ENCODE measurements at places on chromosomes 5 and 9.

DNA sequence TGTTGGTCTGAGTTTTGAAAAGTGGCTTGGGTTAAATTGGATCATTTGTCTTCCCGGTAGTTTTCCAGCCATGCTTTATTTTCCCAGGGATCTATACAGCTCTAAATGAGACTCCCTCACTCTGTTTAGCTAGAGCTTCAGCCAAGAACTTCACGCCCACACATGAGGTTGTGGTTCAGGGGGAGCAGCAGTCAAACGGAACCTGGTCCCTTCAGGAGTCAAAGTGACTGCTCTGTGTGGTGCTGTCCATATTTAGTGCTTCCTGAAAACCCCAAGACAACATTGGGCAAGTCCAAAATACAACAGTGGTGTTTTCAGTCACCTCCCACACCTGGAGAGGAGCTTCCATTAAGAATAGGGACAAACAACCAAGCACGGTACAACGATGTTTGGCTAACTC, 90.5 kb downstream of the ANKH start:
- DNase-seq, result peak; percentile 25

DNA sequence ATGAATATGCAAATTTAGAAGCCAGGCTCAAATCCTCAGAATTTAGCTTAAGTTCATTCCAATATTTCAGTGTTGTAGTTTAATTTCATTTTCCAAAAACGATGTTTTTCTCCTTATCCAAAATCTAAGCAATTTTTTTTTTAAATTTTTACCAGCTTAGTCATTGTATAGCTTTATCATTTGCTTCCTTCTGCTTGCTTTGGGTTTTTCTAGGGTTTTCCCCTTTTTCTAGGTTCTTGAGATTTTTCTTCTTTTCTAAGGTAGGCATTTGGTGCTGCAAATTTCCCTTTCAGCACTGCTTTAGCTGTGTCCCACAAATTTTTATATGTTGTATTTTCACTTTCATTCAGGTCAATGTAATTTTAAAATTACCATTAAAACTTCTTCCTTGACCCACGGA, 34.4 kb upstream of the CCDC112 start:
- no peak for DNase-seq

DNA sequence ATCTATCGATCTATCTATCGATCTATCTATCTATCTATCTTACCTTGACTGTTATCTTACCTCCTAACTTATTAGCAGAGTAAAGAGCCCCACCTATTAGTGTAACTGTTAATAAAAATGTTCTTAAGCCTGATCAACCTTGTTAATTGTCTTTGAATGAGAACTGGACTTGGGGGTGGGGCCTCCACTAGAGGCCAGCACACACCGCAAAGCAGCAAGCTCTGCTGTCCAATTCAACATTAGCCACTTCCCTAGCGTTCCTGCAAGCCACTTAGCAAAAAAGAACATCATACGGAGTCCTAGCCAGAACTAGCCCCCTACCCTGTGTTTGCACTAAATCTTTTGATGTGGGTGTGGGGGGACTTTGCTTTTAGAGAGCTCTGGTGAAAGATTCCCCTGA, 515.8 kb downstream of the KDM4C start:
- DNase-seq, result no peak

GRCh38 chr5:55456216-55456895, 78.4 kb downstream of the PLPP1 start:
- no peak for DNase-seq

GRCh38 chr5:61534481-61535267, 202.6 kb downstream of the ZSWIM6 start:
- no peak for DNase-seq

DNA sequence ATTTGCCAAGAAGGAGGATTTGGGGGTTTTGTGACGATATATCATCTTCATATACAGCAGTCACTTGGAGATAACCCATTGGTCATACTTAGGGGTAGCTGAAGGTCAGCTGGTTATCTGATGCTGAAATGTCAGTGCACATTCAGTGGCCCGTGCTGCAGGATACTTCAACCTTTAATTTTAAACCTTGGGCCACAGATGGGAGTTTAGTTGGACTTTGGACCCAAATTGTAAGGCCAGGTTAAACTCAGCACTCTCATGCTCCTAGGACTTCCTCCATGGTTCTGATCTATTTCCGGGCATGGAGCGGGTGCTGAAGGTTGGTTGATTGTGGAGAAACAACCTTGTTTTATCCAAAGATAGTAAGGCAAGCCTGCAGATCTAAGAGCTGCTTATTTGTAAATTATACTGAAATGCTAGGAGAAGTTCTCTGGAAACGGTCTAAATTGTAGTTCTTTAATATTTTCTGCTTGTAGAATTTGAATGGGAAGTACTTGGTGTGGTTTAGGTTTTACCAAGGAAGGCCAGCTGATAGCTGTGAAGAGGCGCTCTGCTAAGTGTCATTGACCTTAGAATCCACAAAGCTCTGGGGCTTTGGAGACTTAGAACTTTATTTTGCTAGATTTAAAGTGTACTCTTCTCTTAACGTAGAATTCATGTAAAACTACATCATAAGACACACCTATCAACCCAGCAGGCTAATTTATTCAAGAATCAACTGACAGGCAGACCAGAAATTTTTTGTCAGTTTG, 38.6 kb downstream of the SLC44A1 start:
- no peak for DNase-seq

GRCh38 chr5:13745508-13745907, 199.0 kb downstream of the DNAH5 start:
- peak; percentile 60 for DNase-seq

DNA sequence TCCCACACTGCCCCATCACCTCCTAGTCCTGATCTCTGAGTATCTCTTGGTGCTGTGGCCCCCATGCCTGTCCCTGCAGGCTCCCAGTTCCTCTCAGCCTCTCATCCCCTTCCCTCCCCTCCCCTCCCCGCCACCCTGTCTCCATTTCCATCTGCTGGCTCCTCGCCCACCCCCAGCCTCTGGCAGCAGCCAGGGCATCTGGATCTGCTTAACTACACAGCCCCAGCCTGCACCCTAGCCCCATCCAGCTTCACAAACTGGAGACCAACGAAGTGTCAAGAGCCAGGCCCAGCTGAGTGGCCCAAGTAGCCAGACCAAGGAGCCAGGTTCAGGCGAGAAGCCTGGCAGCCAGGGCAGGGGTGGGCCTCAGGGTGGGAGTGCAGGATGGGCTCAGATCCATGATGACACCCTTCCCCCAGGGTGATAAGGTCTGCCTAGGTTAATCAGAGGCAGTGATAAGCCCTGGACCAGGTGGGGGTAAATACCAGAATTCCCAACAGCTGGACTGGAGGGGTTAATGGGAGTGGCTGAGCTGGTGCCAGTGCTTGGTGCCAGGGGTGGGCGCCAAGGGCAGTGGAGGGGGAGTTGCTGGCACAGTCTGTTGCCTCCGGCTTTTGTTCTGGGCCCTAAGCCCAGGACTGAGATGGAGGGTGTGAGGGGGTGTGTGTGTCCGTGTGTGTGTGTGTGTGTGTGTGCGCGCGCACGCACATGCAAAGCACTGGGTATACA, 2.5 kb downstream of the IL11RA start:
- no peak for DNase-seq

- DNase-seq, result no peak
Observed at GRCh38 chr5:40223884-40224402, 455.8 kb upstream of the PTGER4 start.

- DNase-seq, result no peak
Observed at GRCh38 chr9:115208501-115208900, 90.5 kb upstream of the TNC start.

DNA sequence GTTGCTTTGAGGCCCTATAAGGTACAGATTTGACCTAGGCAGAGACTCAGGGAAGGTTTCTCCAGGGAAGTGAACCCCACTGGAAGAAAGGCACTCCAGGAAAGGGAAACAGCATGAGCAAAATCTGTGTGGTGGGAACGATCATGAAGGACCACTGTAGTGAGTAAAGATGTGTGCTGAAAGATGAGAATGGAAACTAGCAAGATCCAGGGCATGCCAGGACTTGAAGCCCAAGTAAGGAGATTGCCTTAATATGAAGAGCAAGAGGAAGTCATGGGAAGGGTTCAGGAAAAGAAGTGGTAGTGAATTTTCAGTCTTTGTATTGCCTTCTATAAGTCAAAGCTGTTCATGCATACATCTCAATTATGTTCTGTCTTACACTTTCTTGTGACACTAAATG, 55.2 kb upstream of the SLIT3 start:
- no peak for DNase-seq

DNA sequence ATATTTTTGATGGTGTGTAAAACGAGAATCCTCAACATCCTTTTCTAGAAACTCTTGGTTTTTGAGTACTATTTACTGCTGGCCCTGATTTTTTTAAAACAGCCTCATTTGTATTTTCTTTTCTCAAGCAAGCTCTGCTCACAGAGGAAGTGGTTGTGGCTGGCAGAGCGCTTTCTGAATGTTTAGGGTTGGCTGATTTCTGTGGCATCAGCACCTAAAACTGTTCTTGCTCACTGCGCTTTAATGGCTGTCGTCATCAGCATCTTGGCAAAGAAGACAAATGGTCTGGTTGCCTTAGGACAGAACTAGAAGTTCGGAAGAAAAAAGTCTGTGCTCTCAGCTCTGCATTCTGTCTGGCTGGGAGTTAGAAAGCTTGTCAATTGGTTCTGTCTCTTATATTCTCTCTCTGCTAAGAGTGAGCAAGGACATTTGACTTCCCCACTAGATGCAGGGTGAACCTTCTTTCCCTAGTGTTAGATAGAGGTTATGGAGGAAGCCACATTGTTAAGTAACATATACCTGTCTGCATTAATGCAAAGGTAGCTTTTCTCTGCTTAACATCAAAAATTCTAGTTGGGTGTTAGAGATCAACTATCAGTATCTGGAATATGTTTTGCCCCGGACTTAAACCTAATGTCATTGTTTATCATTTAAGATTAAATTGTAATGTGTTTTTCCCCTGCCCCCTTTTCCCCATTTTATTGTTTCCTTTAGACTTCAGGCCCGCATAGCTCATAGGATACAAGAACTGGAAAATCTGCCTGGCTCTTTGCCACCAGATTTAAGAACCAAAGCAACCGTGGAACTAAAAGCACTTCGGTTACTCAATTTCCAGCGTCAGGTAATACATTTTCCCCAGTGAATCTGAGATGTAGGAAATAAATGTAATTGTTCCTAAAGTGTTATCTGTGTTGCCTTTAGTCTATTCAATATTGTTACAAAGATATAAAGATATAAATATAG, 39.0 kb downstream of the SMARCA2 start:
- peak; percentile 75 for DNase-seq

- peak; percentile 74 for DNase-seq
Observed at GRCh38 chr9:107020040-107020530, 157.1 kb downstream of the ZNF462 start.

GRCh38 chr5:77016962-77017361, 13.2 kb upstream of the AGGF1 start:
- DNase-seq, result no peak

GRCh38 chr9:121538221-121538620, 38.6 kb upstream of the GGTA1 start:
- no peak for DNase-seq

All from islet precursor cell (in vitro differentiated cells).